CD14-positive monocyte (primary cell): ENCODE measurements at places on chromosomes 1 and 21.

GRCh38 chr1:22447621-22448111, 4.0 kb upstream of the ZBTB40 start:
- no peak for DNase-seq

- no peak for DNase-seq
Measured at GRCh38 chr1:217911908-217912307, 280.8 kb downstream of the SPATA17 start.

DNA sequence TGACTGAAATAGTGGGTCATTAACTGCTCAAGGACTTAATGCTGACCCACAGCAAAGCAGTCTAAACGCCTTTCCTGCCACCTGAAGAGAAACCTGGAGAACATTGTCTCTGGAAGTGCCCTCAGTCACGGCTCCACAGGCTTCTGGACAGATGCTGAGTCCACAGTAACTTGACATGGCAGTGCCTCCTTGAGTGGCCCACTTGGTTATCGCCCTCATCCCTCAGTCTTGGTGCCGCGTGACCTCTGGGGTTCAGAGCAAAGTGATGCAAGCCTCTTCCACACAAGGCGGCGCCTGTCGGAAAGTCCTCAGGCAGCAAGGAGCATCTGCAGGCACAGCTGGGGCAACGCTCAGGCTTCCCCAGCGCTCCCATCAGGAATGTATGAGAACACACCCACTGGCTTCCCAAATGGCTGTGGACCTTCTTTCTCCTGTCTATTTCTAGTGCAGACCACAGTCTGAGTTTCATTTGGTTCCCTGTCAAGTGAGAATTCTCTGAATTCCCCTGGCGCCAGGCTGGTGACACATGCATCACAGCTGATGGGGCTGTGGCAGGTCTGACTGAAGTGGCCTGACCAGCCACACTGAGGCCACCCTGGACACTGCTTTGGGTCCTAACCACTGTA, 13.0 kb upstream of the ANGPTL7 start:
- DNase-seq = no peak

DNA sequence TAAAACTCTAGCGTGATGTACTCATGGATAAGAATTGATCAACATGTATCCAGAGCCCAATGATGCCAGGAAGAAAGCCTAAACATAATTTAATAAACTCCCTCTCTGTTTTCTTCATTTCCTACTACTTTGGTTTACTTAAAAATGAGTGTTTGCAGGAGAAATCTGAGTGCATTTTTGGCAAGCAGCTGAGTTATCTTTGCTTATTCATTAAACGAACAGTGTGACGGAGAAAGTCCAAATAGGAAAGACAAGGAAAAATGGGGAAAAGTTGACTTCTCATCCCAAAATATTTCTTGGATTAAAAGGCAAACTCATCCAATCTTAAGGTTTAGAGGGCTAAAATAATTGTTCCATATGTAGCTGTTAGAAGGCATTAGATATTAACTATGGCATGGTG, 496.7 kb downstream of the SMYD3 start:
- no peak for DNase-seq

DNA sequence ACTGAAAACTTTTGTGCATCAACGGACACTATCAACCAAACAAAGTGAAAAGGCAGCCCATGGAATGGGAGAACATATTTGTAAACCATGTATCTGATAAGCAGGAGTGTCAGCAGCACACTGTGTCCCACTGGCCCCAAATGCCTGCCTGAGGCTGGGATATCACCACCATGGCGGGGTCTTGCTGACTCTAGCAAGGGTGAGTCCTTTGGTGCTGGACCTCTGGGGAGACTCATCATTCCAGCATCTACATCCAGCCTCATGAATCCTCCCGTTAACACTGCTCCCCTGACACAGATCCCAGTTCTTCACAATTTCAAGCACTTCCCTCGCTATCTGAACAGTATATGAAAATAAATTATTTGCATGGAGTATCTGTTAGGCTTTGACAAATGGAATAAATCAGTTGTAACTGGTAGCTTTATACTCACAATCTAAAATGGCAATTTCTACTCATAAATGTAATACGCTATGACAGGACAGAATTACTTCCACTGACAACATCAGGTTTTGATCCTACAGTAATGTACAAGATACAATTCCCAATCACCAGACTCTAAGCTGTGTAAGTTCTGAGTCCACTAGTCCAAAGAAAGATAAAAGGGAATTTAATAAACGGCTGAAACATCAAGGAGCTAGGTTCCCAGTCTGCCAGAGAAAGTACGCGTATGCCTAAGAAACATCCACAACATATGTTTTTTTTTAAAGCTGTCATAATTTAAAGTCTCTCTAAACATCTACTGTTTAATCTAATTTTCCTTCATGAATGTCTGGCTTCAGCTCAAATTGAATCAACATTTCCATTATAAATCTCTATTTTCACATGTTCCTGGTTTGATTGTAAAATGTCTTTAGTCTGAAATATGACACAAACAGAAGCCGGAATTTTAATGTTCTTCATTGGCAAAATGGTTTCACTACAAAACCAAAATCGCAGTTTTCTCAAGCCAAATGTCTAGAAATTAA, 95.1 kb downstream of the SIPA1L2 start:
- DNase-seq = no peak

DNA sequence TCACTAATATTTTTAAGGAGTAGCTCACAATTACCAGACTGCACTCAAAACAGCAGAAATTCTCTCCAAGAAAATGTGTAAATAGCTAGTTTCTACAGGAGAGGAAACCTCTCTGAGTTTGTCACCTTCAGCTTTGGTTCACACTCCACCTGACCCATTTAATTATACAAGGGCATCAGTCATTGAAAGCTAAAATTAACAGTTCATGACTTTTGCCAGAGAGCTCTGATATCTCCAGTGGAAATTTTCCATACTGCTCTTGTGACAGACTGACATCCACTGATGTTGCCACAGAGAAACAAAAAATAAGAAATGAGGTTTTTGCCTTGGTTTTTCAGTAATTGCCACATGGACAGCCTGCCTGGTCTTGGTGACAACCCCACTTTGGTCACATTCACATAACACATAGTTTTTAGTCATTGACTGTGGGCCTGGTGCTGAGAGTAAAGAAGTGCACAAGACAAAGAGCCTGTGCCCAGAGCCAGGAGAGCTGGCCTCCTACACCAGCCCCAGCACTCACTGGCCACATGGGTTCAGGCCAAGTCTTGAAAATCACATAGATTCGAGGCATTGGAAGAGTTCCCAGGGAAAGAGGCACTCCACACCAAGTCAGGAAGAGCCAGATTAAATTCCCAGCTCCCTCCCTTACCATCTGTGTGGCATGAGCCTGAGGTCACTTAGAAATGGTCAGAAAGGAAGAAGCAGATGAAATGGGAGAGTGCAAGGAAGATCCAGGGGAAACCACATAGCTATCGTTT, 13.8 kb upstream of the SIM2 start:
- DNase-seq = no peak

GRCh38 chr1:3956527-3957170, 56.6 kb upstream of the C1orf174 start:
- DNase-seq = no peak

DNA sequence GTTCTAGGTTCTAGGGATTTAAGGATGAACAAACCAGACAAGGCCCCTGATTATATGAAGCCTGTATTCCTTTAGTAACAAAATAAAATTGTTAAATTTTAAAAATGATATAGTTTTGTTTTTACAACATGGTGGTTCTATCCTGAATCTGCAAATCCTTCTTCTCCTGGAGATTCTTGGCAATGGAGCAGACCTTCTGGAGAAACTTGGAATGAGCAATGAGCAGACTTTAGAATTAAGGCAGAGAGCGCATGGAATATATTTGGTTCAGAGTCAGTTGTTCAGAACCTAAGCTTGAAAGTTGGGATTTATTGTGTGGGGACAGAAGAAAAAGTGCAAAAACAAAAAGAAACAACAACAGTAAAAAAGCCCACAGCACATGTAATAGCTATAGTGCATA, 381.1 kb downstream of the ADGRL2 start:
- no peak for DNase-seq

DNA sequence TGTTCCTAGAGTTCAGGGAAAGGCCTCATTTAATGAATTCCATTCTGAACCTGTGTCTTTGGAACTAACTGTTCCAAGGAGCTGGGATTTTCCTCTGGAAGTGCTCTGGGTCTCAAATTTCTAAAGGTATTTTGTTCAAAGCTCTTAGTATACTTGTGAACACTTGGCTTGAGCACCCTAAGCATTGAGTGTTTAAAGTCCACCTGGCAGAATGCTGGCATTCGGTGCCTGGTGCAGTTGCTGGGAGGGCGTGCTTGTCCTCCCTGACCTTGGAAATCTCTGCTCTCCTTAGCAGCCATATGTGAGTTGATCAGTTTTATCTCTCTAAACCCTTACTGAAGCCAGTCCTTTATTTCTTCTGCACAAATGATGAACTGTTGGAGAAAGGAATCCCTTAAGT, 3.0 kb downstream of the MTARC2 start:
- DNase-seq = no peak

DNA sequence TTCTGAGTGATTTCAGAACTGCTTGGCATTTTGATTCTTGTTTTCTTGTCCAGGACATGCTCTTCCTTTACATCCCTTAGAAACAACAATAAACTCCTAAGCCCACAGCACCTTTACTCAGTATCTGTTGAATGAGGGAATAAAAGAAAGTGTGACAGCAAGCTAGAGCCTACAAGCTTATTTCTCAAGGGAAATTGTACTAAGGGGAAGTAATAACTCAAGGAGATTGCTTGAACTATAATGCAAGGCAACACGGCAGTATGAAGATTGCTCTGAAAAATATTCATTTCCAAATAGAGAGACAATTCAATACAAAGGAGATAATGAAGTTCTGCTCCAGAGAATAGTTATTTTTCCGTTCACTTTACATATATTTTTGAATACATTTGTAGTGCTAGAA, 6.5 kb downstream of the OR6P1 start:
- peak; percentile 15 for DNase-seq
